ENCODE measurements at places on chromosomes 13 and 19. TPM values are rescaled to one million over a fixed set of nuclear protein-coding genes. Genes with fewer than 3 reads are reported as not detected.

The ZNF468 gene
- total RNA-seq = 14.7 TPM

The VSTM1 gene
- total RNA-seq = not detected

The KCNN1 gene
- 0.14 TPM for total RNA-seq

- DNase-seq = no peak
- no peaks in the 10 kb centered on the region for H3K27me3 ChIP-seq
- H3K4me3 ChIP-seq = no peak overlapping the region
- no peaks in the 10 kb centered on the region for H3K4me1 ChIP-seq
Observed at GRCh38 chr13:105965910-105966309, 569.6 kb downstream of the EFNB2 start.

DNA sequence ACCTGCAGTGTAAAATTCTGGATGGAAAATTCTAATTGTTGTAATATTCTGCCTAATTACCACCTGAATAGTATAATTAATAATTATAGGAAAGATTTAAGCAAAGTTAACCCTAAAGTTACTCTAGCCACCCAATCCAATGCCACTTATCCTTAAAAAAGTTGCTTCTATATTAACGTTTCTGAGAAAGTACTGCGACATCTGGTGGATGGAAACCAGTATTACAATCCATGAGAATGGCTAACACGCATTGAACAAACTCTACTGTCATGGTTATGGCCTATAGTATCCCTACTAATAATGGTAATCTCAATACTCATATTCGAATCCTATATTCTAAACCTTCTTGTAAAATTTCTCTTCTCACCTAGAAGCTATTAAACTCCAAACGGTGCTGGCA lies 1551.8 kb downstream of the SLITRK1 start:
- no peak overlapping the region for H3K27ac ChIP-seq
- H3K4me1 ChIP-seq = no peaks in the 10 kb centered on the region

DNA sequence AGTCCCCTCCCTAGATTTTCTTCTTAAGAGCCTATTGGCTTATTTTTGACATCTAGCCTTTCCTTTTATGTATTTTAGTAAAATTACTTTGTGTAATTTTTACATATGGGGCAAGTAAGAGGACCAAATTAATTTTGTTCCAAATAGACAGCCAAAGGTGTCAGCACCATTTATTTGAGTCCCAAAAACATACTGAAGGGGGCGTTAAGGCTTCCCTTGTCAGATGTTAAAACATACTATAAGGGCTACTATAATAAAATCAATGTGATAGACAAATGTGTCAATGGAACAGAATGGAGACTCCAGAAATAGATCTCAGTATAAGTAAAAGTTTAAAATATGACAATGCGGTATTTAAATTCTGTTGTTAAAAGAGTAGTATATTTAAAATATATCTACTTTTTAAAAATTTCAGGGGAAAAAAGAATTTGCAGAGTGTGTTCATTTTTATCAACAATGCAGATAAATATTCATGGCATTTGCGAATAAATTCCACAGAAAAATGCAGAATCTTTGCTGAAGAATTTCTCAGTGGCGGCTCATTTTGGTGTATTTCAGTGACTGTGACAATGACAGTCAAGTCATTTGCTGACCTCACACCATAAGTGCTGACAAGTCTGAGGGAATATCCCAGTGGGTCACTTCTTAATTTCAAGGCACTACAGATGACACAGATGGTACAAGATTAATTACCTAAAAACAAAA lies 133.7 kb downstream of the MTUS2 start:
- H3K4me1 ChIP-seq = no peaks in the 10 kb centered on the region
- no peak overlapping the region for H3K4me3 ChIP-seq
- no peaks in the 10 kb centered on the region for H3K36me3 ChIP-seq
- H3K27ac ChIP-seq = no peak overlapping the region
- no peaks in the 10 kb centered on the region for H3K27me3 ChIP-seq

DNA sequence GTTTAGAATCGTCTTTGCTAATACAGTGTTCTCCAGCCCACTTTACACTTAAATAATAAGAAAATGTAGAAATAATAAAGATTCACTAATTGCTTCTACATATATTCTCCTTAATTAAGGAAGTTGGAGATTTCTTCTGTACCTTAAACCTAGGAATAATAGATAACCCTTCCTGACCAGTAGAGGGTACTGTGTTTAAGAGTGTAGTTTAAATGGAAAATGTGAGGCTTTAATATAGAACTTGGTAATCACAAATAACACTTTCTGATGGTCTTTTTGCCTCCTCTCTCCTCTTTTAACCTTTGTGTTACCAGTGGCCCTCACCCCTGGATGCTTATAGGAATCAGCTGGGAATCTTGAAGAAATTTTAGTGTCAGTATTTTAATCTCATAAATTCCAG lies 20.7 kb downstream of the POMP start:
- no peak overlapping the region for H3K27ac ChIP-seq
- peaks cover 40% of the 10 kb centered on the region for H3K36me3 ChIP-seq
- H3K27me3 ChIP-seq = no peaks in the 10 kb centered on the region
- H3K4me1 ChIP-seq = no peaks in the 10 kb centered on the region
- DNase-seq = no peak

- no peak overlapping the region for H3K4me3 ChIP-seq
- peaks cover 5% of the 10 kb centered on the region for H3K36me3 ChIP-seq
- no peak overlapping the region for H3K27ac ChIP-seq
- H3K4me1 ChIP-seq = peaks cover 4% of the 10 kb centered on the region
- H3K27me3 ChIP-seq = no peaks in the 10 kb centered on the region
Observed at GRCh38 chr13:75789451-75790197, 153.5 kb downstream of the LMO7 start.

GRCh38 chr19:23328211-23328610 lies 67.1 kb downstream of the ZNF91 start:
- peaks cover 40% of the 10 kb centered on the region for H3K36me3 ChIP-seq
- no peaks in the 10 kb centered on the region for H3K27me3 ChIP-seq
- no peak overlapping the region for H3K4me3 ChIP-seq
- no peak for DNase-seq

DNA sequence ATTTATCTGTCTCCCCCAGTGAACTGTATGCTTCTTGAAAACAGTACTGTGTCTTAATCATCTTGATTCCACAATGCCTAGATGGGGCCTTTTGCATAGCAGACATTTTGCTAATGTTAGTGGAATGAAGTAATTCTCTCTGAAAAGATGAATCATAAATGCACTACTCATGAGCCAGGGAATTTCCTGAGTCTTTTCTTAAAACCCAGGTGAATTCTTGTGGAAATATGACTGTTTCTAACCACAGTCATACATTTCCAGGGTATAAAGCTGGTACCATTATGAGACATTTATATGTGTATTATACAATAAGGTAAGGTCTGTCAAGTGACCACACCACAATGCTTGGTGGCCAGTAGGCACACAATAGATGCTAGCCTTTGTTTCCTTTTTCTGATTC lies 5.5 kb upstream of the KCTD4 start:
- no peak overlapping the region for H3K27ac ChIP-seq
- peaks cover 13% of the 10 kb centered on the region for H3K4me1 ChIP-seq
- no peak overlapping the region for H3K4me3 ChIP-seq
- H3K36me3 ChIP-seq = peaks cover 31% of the 10 kb centered on the region
- H3K27me3 ChIP-seq = no peaks in the 10 kb centered on the region

DNA sequence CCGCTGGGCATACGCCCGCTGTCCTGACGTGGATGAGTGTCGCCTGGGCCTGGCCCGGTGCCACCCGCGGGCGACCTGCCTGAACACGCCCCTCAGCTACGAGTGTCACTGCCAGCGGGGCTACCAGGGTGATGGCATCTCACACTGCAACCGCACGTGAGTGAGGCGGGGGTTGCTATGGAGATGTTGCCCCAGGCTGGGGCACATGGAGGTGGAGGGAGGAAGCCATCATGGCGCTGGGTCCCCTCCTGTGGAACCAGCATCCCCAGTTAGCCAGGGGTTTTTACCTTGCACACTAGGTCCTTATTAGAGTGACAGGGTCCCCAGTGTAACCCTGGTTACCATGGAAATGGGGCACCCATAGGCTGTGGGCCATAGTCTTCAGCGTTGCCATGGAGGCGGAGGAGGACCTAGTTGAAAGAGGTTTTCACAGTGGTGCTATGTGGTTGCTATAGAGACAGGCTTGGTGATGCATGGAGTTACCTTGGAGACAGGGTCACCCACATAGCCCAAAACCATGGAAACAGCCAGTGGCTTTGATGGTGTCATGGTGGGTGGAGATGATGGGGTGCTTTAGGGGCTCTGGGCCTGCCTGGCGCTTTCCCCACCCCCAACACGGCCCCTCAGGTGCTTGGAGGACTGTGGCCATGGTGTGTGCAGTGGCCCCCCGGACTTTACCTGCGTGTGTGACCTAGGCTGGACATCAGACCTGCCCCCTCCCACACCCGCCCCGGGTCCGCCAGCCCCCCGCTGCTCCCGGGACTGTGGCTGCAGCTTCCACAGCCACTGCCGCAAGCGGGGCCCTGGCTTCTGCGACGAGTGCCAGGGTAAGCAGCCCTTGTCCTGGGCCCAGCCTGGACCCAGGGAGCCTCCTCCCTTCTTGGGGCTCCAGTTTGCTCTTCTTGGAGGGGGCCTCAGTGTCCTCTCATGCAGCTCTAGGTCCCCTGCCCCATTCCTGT lies 27.1 kb downstream of the MEGF8 start:
- no peaks in the 10 kb centered on the region for H3K4me1 ChIP-seq
- H3K27me3 ChIP-seq = no peaks in the 10 kb centered on the region
- DNase-seq = no peak
- H3K4me3 ChIP-seq = no peak overlapping the region
- H3K36me3 ChIP-seq = no peaks in the 10 kb centered on the region
- H3K27ac ChIP-seq = no peak overlapping the region

GRCh38 chr19:53311044-53311443 lies 22.5 kb upstream of the ZNF845 start:
- no peaks in the 10 kb centered on the region for H3K4me1 ChIP-seq
- no peak overlapping the region for H3K27ac ChIP-seq
- H3K4me3 ChIP-seq = no peak overlapping the region
- no peaks in the 10 kb centered on the region for H3K36me3 ChIP-seq

All from activated T-helper 2 cell treated with anti-CD3 and anti-CD28 coated beads, Interferon-gamma antibody, Interleukin-2, Interleukin-4, amounts not matched to agents 10 μg/mL and 5 μg/mL and 100 μg/mL, durations not matched to agents 14 hours and 24 hours and 36 hours (primary cell).